ENCODE measurements at places on chromosomes 6 and 20.

DNA sequence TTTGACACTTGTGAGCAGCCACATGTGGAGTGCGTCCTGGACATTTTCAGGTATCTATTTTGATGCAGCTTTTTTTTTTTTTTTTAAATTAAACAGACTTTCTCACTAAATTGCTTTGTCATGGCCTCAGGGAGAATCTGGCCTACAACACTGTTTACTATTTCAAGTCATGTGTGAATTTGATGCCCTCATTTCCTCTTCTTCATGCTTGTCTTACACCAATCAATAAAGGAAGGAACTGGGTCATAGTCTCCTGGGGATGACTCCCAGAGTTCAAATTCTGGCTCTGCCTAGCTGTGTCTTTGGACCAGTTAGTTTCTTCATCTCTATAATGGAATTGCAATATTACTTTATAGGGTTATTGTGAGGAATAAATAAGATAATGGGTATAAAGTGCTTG is 554.1 kb downstream of the PRKN start:
- no peak for DNase-seq

DNA sequence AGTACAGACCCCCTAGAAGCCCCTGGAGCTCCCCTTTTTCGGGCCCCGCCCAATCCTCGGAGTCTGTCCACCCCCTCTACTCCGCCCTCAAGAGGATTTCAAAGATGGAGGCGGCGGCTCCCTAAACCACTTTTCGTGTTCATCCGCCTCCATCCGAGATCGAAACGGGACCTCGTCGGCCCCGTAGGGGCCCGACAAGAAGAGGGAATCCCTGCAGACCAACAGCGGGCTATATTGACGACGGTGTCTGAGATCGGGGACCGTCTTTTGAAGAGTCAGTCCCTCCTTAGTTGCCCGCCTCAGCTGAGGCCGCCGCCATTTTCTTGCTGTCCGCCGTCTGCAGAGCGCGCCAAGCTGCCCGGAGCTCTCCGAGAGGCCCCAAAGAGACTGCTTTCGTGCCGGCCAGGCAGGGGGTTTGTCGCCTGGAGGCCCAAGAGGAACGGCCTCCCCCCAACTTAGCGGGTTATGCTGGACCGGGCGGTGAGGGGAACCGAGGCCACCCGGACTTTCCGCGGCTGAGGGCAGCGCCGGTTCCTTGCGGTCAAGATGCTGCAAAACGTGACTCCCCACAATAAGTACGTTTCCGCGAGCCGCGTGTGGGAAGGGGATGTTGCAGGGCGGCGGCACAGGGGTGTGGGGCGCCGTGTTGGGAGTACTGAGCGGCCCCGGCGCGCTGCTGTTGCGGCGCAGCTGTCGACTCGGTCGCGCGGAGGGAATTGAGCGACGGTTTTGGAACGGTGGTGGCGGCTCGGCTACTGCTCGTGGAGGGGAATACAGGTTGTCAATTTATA is 4.2 kb downstream of the BRD2 start:
- peak; percentile 47 for DNase-seq

- no peak for DNase-seq
These were observed 312.0 kb downstream of the ZFAND3 start for GRCh38 chr6:38131527-38131965.

- no peak for DNase-seq
These were observed 16.0 kb downstream of the ANKS1A start for GRCh38 chr6:34904990-34905613.

DNA sequence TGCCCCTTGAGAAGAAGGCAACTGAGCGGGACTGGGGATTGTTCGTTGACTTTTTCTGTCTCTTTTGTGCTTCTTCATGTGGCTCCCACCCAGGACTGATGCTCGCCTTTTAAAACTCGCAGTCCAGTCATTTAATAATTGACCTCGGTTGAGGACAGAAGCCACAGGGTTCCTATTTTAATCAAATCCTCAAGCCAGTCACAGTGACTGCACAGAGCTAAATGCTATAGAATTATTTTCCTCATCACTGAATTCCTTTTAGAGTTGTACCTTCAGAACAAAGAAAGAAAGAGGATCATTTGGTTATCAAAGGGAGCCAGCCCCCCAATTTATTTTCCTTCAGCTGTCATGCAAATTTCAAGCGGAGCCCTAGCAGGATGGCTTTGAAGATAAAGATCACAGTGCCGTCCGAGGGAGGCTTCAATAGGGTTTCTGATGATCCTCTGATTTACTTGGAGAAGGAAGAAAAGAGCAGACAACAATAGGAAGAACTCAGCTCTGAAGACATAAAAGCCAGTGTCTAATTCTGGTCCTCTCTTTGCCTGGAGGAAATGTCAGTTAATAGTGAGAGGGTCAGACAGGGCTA is 186.6 kb downstream of the DOK5 start:
- no peak for DNase-seq

- DNase-seq: no peak
These were observed 11.3 kb upstream of the ADGB start for GRCh38 chr6:146587459-146587858.
